ENCODE measurements at places on chromosomes 5 and 9. TPM values are rescaled to one million over a fixed set of nuclear protein-coding genes. Genes with fewer than 3 reads are reported as not detected.

DCAF12 gene
- total RNA-seq, result 54.9 TPM

CNTFR gene
- 23.2 TPM for total RNA-seq

GALNT12 gene
- 10.7 TPM for total RNA-seq

NR5A1 gene
- not detected for total RNA-seq

ALDOB gene
- not detected for total RNA-seq

ADAMTS12 gene
- total RNA-seq, result 6.9 TPM

LCN12 gene
- 8.6 TPM for total RNA-seq

ORM1 gene
- total RNA-seq, result 0.76 TPM

NOL6 gene
- total RNA-seq, result 26.0 TPM

ISCA1 gene
- 32.5 TPM for total RNA-seq

PITX1 gene
- 3.6 TPM for total RNA-seq

RASGRF2 gene
- 63.8 TPM for total RNA-seq

SLC1A3 gene
- total RNA-seq, result 19.4 TPM

PCDHGA4 gene
- total RNA-seq, result 10.6 TPM

LIFR gene
- total RNA-seq, result 106 TPM

CNOT6 gene
- total RNA-seq, result 31.9 TPM

GKAP1 gene
- total RNA-seq, result 11.5 TPM

EGFLAM gene
- 48.2 TPM for total RNA-seq

OR13C5 gene
- not detected for total RNA-seq

SHROOM1 gene
- 33.3 TPM for total RNA-seq

MEF2C gene
- total RNA-seq, result 97.3 TPM

TAF11L5 gene
- not detected for total RNA-seq

ALDH1A1 gene
- total RNA-seq, result 277 TPM

KLF4 gene
- 63.8 TPM for total RNA-seq

SH2D3C gene
- total RNA-seq, result 22.6 TPM

OR1L8 gene
- total RNA-seq, result 0.85 TPM

PCDHB9 gene
- 3.7 TPM for total RNA-seq

NUDT12 gene
- total RNA-seq, result 23.2 TPM

TAF11L10 gene
- not detected for total RNA-seq

XPA gene
- total RNA-seq, result 21.0 TPM

COMMD10 gene
- 33.3 TPM for total RNA-seq

TCF7 gene
- total RNA-seq, result 8.5 TPM

UGT3A1 gene
- total RNA-seq, result not detected

FOXD4L3 gene
- total RNA-seq, result not detected

IL9 gene
- not detected for total RNA-seq

LCN9 gene
- not detected for total RNA-seq

EFCAB9 gene
- total RNA-seq, result not detected

SLC27A6 gene
- total RNA-seq, result 57.2 TPM

TRPM6 gene
- total RNA-seq, result 3.5 TPM

SHOC1 gene
- not detected for total RNA-seq

PCSK1 gene
- total RNA-seq, result 0.09 TPM

UAP1L1 gene
- total RNA-seq, result 18.3 TPM

MZB1 gene
- total RNA-seq, result 0.71 TPM

ZNF883 gene
- total RNA-seq, result 3.6 TPM

SVEP1 gene
- 110 TPM for total RNA-seq

GPX3 gene
- 1,443 TPM for total RNA-seq

JAK2 gene
- 28.4 TPM for total RNA-seq

RNF183 gene
- total RNA-seq, result not detected

PLCXD3 gene
- 4.2 TPM for total RNA-seq

BSPRY gene
- total RNA-seq, result 0.22 TPM

Measured in sciatic nerve (tissue), 2 donors.